ENCODE measurements at places on chromosomes 16 and 17.

GRCh38 chr16:20660325-20660724 is 37.2 kb downstream of the ACSM1 start:
- no peak for DNase-seq

DNA sequence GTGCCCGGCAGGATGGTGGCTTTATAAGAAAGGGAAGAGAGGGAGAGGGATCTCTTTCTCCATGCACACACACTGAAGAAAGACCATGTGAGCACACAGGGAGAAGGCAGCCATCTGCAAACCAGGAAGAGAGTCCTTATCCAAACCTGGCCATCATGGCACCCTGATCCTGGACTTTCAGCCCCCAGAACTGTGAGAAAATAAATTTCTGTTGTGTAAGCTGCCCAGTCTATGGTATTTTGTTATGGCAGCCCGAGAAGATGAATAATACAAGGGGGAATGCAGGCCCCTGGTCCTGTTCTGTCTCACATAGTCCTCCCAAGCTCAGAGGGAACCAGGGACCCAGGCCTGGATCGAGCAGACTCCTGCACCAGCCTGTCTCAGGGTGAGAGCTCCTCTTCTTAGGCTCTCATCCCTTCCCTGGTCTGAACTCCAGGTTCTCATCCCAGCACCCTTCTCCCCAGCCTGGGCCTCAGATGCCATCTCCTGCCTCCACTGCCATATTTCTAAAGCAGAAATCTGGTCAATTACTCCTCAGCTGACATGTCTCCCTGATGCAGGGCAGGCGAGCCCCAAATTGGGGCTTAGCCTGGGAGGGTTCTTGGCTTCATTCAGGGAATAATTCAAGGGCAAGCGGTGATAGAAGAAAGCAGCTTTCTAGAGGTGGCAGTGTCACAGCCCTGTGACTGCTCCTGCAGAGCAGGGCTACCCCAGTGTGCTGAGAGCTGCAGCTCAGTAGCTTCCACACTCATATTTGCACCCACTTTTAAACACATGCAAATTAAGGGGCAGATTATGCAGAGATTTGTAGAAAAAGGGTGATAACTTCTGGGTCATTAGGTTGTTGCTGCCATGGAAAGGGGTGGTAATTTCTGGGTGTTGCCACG is 28.8 kb downstream of the IGFBP4 start:
- no peak for DNase-seq

GRCh38 chr17:31621566-31621965 is 230.1 kb downstream of the RAB11FIP4 start:
- no peak for DNase-seq

- DNase-seq = no peak
These were observed 152.0 kb downstream of the SDK2 start for GRCh38 chr17:73492125-73492820.

DNA sequence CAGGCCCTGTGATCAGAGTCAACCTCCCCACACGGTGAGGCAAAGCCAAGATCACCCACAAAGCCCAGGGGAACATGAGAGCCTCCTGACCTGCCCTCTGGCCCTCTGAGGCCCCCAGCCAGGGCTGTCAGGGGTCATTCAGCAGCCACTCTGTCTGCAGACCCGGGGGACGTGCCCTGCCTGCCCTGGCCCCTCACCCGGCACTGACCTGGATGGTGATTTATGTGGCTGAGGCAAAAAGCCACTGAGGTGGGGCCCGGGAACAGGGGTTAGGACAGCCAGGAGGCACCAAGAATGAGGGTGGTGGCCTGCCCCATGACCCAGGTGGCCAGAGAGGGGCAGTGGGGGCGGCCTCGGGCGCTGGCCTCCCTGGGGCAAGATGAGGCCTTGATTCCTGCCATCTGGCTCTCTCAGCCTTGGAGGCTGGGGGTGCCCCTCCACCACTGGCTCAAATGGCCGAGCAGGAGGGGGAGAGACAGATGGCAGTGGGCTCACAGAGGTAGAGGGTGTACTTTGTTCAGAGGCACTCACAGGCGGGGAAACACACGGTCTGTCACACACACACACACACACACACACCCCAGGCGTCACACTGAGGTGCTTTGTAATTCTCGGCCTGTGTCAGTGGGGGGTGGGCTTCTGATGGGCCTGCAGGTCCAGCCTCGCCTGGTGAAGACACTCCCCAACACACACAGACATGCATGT is 174.0 kb upstream of the GSE1 start:
- no peak for DNase-seq

DNA sequence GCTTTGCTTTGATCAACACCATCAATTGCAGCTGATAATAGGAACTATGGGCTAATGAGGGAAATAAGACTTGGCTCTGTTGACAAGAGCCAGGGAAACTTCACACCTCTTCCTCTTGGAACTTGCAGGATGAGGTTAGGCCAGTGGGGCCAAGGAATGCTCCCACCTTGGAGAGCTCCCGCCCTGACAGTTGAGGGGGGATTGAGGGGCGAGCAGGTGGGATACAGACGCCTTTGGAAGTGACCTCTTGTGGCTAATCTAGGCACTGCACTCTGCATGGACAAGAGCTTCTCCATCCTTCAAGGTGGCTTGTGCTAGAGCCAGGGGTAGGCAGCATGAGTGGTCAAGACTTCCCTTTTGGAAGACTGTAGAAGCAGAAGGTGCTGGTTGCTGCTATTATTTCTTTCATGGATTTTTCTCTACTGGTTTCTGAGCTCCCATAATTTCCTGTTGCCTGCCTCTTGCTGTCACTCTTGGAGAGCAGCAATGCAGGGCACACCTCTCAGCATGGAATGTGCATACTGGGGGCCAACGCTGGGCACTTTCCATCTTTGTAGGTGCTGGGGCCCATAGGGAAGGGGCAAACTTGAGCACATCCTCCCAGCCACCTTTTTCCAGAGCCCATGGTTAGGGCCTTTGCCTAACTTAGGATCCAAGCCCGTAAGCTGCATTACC is 2.3 kb upstream of the PHF12 start:
- no peak for DNase-seq

DNA sequence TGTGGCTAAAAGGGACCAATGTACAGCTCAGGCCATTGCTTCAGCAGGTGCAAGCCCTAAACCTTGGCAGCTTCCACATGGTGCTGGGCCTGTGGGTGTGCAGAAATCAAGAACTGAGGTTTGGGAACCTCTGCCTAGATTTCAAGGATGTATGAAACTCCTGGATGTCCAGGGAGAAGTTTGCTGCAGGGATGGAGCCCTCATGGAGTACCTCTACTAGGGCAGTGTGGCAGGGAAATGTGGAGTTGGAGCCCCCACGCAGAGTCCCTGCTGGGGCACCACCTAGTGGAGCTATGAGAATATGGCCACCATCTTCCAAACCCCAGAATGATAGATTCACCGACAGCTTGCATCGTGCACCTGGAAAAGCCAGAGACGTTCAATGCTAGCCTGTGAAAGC is 13.0 kb downstream of the EFCAB5 start:
- no peak for DNase-seq

DNA sequence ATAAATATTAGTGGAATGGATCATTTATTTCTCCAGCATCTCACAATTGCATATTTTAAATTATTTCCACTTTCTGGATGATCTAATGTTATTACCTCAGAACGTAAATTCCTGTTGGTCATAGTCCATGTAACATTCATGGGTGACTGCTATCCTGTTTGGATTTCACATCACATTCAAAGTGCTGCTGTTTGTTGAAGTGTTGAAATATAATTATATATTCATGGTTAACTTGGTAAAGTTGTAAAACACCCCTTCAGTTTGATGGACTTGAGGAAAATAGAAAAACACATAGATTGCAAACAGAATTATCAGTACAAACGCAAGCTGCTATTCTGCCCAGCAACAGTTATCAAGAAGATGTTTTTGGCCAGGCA is 59.6 kb downstream of the TANGO6 start:
- DNase-seq = no peak

GRCh38 chr17:81528384-81528650 is 140 bp downstream of the FSCN2 start:
- no peak for DNase-seq

GRCh38 chr17:67902511-67903231 is 77.4 kb downstream of the BPTF start:
- DNase-seq = no peak

Measured in fibroblast of skin of left biceps (primary cell).